ENCODE measurements at places on chromosomes 13 and 19.

- DNase-seq = no peak
Observed at GRCh38 chr19:19316082-19316481, 4.2 kb downstream of the SUGP1 start.

DNA sequence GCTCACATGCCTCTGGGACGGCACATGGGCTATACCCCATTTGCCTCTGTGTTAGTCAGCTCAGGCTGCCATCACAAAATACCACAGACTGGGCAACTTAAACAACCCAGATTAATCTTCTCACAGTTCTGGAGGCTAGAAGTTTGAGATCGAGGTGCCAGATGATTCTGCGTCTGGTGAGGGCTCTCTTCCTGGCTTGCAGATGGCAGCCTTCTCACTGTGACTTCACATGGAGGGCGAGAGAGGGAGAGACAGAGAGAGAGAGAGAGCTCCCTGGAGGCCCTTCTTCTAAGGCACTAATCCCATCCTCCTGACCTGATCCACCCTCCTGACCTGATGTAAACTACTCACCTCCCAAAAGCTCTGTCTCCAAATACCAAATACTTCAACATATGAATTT, 55.0 kb downstream of the GPR12 start:
- no peak for DNase-seq

DNA sequence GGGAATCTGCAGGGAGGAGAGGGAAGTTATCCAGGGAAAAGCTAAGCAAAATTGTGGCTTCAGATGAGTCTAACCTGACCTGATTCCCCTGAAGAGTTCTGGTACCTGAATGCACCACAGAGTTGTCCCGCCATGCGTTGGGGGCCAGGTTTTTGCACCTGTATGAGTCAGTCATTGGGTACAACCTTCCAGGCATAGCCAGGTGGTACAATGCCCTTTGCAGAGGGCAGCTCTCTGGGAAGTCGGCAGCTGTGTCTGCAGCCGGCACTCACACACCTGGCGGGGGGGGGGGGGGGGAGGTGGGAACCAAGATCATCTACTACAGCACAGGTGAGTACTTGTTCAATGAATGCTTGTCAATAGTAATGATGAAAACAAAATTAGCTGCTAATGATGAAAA, 52.5 kb upstream of the GTF3A start:
- no peak for DNase-seq

DNA sequence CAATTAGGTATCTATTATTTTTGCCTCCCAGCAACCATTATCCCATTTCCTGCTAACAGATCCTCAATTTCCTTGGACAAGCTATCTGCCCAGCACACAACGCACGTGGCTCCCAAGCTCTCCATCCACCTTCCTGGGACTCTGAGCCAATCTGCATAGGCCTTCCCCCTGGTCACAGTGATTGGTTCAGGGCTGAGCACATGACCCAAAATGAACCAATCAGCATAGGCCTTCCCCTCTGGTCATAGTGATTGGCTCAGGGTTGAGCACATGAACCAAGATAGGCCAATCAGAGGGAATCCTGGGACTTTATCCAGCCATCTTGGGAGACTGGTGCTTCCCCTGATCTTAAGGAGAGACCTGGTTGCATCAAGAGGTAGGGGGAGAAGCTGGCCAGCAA, 5.8 kb downstream of the CPAMD8 start:
- no peak for DNase-seq

DNA sequence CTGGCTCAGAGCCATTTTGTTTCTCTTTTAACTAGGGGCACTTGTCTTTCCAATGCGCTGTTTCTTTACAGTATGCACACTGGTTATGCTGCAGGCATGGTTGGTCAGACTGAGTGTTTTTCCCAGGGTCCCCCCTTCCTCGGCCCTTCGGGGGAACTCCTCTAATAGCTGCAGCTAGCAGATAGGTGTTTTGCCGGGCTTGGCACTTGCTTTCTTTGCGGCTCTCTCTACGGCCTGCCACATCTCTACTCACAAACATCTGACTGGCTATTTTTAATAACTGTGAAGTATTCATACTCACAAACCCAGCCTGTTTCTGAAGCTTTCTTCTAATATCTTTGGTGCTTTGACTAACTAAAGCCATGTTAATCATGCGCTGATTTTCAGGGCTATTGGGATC, 89.4 kb downstream of the SLC25A15 start:
- no peak for DNase-seq

- DNase-seq = no peak
Observed at GRCh38 chr13:62320129-62321108, 904.8 kb upstream of the PCDH20 start.

DNA sequence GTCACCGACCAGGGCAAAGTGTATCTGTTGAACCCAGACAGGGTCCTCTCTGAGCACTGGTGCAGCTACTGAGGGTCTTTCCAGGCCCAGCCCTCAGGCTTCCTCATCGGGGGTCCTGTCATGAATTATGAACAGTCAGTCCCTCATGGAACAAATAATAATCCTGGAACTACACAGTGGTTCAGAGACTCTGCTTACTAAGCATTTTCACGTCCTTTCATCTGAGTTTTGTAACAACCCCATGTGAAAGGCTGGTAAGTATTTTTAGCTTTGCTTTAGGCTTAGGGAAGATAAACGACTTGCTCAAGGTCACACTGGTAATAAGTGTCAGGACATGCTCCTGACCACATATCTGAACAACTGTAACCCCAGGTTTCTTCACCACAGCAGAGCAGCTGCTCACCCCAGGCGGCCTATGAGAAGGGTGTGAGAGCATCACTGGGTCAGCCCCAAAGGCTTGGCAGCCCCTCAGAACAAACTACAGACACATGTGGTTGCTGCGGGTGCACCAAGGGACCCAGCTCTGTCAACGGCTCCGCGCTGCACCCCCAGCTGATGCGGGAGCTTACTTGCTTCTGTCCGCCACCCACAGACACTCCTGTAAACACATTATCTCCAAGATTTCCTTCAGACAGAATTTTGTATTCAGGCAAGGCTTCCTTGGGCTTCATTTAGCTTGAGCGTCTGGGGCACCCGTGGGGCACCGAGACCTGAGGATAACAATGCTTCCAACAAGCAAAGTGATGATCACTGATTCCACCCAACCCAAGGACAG, 19.4 kb upstream of the GSX1 start:
- no peak for DNase-seq

DNA sequence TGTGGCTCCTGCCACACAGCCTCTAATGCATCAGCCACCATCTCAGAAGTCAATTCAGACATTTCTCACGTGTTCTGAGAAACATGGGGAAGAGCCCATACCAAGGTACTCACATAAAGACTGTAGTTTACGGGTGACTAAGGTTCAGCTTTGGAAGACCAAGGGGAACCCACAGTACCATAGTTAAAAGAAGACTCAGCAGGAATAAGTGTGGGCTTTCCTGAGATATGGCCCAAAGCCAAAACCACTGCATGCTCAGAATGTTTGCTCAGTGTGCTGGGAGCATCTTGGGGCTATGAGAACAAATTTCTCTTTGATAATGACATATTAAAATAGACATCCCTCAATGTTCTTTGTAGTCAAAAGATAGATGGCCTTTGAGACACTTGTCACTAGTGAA, 283.8 kb downstream of the DCT start:
- no peak for DNase-seq

GRCh38 chr19:16467581-16467980, 4.2 kb downstream of the EPS15L1 start:
- DNase-seq = no peak

GRCh38 chr13:113506025-113506685, 15.6 kb upstream of the DCUN1D2 start:
- no peak for DNase-seq
